ENCODE measurements at places on chromosomes 11 and 22.
A peak's percentile ranks its signal among the peaks of the same experiment; 100 is the strongest.

DNA sequence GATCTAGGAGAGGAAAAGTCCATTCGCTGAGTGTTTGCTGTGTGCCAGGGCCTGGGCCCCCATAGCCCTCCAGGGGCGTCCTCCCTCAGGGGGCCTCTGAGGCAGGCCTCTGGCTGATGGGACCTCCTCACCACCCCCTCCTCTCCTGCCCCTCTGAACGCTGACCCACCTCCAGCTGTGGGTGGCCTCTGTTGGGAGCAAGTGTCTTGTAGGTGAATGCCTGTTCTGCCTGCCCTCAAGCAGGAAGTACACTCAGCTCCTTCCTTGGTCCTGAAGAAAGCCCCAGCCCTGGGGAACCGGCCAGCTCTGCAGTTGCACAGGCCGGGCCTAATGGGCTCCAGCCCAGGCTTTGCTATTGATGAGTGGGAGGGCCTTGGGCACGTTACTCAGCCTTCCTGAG is 3.5 kb downstream of the MYO7A start:
- no peak for DNase-seq

DNA sequence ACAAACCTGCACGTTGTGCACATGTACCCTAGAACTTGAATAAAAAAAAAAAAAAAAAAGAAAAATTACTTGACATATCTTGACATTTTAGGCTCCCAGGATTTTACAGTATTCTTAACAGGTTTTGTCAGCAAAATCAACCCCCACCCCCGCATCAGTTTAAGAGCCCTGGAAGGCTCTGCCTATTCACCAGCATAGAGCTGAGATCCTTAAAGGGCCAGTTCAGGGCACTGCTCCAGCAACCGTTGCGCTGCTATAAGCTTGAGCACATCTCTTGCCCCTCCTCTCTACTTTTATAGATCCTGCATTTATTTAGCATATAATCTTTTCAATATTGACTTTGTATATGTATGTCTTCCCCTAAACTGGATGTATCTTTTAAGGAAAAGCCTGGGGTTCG is 697 bp upstream of the PAFAH1B2 start:
- no peak for DNase-seq

DNA sequence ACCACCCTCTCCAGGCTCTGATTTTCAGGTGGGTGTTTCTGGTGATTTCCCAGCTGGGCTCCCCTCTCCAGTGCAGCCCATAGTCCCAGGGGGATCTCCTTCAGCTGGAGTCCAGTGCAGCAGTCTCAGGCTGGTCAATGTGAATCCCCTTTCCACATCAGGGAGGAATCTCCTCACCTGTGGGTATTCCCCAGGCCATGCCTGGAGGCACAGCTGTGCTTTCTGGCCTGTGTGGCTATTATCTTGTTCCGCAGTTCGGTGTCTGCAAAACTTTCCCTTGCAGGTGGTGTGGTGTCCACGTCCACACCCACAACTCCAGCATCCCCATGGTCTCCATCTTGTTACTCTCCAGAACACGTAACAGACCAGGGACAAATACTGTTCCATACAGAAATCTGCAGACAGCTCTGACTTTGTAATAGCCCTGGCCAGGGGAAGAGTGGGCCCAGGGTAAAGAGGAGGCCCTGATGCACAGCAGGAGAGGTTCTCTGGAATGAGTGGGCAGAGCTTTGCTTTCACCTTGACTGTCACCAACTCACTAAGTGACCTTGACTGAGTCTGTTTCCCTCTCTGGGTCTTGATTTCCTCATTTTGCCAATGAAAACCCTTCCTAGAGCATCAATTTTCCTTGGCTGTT is 183.2 kb downstream of the CSNK2A3 start:
- no peak for DNase-seq

GRCh38 chr11:46361283-46362155 is 14.3 kb downstream of the DGKZ start:
- DNase-seq = no peak

GRCh38 chr22:40651563-40652501 is 15.3 kb upstream of the MRTFA start:
- peak; percentile 98 for DNase-seq

- no peak for DNase-seq
Observed at GRCh38 chr11:72951193-72951592, 137.0 kb downstream of the ATG16L2 start.

DNA sequence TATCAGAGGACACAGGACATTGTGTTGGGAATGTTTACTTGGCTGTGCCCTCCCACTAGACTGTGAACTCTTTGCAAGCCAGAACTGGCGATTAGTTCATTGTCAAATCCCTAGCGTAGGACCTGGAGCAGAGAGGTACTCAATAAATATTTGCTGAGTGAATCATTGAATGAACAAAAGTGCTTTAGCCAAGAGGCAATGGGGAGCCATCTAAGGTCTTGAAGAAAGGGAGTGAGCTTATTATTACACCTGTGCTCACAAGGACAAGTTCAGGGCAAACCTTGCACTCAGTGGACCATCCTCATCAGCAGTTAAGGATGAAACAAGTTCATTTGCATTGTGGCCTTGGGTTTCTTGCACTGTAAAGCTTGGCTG is 1.1 kb upstream of the RASSF10 start:
- DNase-seq = no peak

Measured in non-pigmented ciliary epithelial cell (primary cell).